ENCODE measurements at places on chromosomes 5 and 9.

DNA sequence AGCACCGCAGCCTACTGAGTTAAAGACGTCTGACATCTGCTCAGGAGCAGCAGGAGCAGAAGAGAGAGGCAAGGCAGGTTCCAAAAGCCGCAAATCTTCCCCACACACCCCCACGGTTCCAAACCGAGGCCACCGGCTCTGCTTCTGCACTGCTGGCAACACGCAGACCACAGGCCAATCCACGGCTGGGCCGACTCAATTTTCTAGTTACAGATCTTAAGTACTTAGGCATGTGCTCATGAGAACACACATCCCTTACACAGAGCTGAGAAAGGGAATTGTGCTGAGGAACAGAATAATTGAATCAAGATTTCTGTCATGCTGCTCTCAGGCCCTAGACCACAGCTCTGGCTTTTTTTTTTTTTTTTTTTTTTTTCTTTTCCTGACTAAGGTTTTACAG is 32.6 kb downstream of the PAX5 start:
- DNase-seq: no peak

DNA sequence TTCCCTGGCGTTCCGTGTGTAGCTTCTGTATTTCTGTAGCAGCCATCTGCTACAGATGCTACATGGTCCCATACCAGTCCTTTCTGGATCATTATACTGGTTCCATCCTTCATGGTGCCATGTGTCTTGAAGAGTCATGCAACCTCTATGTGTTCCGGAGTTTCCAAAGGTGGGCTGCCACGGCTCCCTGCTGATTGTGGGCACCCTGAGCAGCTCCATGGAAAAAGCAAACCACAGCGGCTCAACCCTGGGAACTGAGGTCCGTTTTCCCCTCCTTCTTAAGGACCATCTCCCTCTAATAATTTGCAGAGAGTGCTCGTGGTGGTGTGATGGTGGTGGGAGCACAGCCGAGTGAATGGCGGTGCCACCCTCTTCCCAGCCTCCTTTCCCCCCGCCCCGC is 600.4 kb downstream of the CCDC171 start:
- DNase-seq: no peak

DNA sequence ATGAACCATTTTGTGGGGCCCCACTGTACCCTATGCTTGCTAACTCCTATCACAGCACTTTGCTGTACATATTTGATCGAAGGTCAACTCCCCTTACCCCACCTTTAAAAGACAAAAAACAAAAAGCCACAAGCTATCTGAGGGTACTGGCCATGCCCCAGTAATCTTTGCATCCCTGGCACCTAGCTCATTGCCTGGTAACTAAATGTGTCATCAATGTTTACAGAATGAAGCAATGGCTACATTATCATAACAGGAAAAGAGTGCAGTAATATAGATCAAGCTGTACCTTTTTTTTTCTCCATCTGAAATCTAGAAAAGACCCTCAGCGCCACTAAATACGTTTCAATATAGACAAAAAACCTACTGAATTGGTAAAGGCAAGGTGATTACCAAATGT is 188.0 kb downstream of the ELAVL2 start:
- DNase-seq: no peak

- no peak for DNase-seq
Observed at GRCh38 chr5:78750281-78750680, 101.7 kb upstream of the LHFPL2 start.

DNA sequence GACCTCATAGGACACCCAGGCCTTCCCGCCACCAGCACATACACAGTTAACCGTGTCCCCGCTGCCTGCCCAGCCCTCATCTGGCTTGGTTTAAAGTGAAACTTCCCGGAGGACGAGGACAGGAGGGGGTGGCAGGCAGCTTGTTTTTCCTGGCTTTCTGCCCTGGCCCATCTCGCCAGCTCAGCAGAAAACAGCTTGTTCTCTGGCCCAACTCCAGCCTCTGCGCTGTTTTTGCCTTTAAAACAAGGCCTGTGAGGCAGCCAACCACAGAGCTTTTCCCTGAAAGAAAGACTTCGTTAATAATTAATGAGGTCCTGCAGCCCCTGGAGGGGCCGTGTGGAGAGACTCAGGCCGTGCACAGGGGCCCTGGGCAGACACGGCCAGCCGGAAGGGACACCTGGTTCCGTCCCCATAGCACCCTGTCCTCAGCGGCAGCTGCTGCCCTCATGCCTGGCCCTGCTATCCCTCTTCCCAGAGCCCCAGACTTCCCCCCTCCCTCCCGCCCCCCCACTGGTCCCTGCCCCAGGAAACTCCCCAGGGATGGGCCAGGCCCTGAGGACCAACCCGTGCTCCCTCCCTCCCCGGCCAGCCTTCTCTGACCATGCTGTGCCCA is 108.7 kb downstream of the RXRA start:
- peak; percentile 98 for DNase-seq

DNA sequence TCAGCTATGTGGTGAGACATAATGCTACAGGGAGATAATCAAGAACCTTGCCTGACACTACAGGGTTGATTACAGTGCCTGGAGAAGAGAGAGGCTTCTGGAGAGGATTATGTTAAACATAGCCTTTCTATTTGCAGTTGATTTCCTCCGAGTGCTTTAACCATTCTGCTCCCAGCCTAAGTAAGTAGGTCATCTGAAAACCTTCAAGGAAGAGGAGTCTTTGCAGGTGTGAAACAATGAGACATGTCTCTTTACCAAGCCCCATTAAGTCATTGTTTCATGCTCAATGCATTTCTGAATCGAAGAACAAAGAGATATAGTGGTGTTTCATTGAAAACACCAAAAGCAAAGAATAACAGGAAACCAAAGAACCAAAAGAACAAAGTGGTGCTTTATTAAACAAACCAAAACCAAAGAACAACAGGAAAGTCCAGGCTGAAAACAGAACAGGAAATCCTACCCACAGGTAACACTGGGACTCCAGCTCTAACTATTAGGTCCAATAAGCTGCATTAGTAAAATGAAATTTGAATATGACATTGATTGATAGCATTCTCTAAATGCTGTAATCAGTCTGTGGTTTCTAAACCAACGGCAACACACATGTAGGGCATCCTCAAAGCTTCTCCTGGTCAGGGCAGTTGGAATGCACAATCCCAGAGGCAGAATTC is 113.3 kb upstream of the SPATA31D4 start:
- DNase-seq: peak; percentile 13

GRCh38 chr5:175678074-175678473 is 20.2 kb downstream of the HRH2 start:
- no peak for DNase-seq

- no peak for DNase-seq
Observed at GRCh38 chr5:77218263-77218662, 7.8 kb downstream of the PDE8B start.

DNA sequence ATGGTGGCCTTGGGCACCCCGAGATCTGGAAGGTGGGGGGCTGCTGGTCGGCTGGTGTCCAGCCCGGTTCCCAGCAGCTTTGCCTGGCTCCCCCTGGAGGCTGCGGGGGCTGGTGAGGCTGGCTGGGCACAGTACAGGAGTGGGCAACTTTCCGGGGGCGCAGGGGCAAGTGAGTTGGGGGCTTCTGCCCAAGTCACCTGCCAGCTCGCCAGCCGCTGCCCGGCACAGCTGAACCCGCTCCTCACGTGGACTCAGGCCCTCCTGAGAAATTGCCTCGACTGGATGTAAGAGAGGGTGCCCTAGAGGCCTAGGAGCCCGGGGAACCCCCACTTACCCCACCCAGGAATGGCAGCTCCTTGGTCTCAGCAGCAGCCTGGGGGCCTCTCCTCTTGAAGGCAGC is 15.4 kb downstream of the KCNT1 start:
- DNase-seq: no peak

- no peak for DNase-seq
Observed at GRCh38 chr5:5688194-5688924, 265.9 kb downstream of the ICE1 start.

- peak; percentile 82 for DNase-seq
Observed at GRCh38 chr9:38713426-38713825, 6.5 kb downstream of the FAM240B start.

GRCh38 chr9:6219040-6219439 is 3.4 kb downstream of the IL33 start:
- DNase-seq: no peak

DNA sequence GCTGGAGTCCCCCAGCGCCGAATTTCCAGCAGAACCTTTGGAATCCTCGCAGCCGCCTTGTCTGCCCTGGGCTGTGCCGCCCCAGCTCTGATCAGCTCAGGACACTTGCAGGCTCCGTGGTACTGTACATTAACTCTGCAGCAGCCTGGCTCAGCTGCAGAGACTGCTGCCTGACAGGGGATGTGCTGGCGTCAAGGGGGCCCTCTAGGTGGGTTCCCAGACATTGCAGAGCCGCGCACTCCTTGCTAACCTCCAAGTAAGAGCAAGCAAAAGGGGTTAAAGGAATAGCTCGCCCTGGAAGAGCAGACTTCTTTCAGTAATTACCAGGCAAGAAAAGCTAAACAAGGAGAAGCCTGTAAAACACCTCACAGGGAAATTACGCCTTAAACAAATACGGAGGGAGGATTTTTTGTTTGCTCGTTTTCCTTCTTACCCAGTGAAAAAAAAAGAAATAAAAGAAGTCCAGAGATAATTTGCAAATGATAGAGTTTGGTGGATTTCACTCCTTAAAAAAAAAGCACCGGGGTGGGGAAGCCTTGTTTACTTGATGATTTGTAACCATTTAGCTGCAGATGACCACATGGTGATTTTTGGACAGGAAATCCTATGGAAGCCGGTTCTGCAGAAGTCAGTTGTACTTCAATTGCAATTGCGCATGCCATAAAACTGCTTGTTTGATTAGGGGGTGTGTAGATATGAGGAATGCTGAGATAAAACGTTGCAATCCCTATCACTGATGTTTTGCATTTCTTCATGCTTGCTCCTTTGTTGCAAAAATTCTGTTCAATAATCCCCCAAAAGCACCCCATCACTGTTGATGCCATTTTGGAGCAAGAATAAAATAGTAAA is 305.8 kb downstream of the PDE4D start:
- DNase-seq: peak; percentile 60

DNA sequence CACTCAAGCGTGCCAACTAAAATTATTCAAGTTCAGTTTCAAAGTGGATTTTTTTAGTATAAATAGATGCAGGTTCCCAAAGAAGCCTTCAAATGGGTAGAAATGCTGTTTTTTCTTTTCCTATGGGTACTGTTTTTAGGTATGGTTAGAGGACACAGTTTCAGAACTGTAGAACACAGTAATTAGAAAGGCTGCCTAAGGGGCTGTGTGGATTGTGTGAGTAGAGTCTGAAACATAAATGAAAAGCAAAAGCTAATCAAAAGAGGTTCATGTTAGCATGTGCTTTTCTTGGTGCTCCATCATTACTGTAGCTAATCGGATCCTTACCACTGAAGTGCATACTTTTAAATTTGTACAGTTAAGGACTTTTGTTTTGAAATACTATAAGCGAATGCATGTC is 85.3 kb downstream of the ZSWIM6 start:
- DNase-seq: no peak

GRCh38 chr5:74205767-74206578 is 434.6 kb downstream of the ENC1 start:
- DNase-seq: no peak

- no peak for DNase-seq
Observed at GRCh38 chr5:124584991-124585715, 161.3 kb downstream of the ZNF608 start.

DNA sequence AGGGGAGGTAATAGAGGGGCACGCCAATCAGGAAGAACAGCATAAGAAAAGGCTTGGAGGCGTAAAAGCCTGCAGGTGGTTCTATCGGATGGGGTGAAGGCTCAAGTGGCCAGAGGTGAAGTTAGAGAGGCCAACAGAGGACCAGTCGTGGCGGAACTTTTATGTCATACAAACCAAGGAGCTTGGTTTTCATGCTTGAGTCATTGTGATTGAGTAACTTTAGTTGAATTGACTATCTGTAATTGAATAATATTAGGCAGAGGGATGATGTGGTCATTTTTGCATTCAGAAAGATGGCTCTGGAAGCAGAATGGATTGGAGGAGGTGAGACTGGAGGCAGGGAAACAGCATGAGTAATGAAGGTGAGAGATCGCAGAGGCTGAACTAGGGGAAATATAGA is 7.2 kb upstream of the SPINK4 start:
- no peak for DNase-seq

DNA sequence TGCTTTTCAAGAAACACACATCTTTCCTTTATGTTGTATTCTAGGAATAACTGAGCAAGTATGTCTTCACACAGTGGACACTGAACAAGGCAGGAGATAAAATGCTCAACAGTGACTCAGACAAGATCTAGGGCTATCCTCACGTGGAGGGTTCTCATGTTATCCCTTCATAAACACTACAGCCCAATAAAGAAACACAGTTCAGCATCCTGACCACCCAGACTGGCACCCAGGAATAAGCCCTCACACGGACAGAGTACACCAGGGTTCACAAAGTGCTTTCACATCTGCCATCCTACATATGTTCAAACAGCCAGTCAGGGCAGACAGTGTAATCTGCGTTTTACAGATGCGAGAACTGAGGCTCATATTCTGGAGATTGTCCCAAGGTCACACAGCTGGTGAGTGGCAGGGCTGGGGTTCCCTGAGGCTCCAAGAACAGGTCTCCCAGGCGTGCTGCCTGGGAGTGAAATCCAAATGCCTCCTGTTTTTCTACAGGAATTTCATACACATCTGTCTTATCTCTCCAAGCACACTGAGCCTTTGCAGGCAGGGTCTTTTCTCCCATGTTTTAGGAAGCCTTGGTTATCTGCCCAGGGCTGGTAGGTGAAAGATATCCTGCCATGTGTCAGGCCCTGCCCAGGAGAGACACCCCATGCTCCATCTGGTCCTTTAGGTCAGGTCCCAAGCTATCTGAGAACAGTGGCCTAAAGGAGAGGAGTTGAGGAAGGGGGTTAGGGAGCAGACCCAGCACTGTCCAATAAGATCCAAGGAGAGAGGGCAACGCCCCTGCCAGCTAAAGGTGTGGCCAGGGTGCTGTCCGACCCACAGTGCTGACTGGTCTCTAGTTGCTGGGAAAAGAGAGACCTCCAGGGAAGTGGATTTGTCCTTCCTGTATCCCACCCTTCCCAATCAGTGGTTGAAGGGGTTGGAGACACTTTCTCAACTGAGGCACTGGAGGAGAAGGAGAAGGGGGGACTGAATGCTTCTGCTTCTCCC is 47.9 kb upstream of the XPA start:
- peak; percentile 20 for DNase-seq

DNA sequence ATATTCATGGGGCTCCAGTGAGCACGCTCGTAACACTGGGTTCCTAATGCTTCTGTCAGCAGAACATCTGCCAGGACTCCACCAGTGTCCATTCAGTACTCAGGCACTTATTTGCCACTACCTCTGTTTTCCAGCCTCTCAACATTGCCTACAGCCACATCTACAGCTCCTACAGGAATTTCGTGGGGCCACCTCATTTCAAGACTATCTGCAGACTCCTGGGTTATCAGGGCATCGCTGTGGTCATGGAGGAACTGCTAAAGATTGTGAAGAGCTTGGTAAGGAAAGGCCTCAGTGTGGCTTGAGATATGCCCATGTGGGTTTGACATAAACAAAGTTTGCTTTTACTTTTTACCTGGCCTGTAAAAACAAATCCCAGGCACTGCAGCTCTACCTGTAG is 92.9 kb downstream of the CYFIP2 start:
- DNase-seq: no peak

Measured in fibroblast of villous mesenchyme (primary cell).